Uterus (tissue), 4 donors: ENCODE measurements at places on chromosomes 2 and 18.

DNA sequence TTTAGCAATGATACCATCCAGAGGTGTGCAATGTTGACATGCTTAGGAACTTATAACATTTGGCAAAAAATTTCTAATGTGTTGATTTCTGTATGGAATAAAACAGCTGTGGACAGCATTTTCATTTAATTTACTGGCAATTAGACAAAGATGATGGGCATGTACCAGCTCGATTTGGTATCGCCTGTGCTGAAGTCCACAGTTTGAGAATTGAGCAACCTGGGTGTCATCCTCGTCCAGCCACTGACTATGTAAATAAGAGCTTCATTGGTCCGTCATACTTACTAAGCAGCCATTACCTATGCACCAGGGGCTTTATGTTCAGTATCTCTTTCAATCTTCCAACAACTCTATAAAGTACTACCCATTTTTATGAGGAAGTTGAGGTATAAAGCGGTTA, 24.6 kb upstream of the ACAA2 start:
- no peak for DNase-seq

- DNase-seq, result no peak
Measured at GRCh38 chr2:216084547-216084946, 2.8 kb downstream of the TMEM169 start.

- DNase-seq, result no peak
Measured at GRCh38 chr2:138474100-138474825, 27.3 kb upstream of the SPOPL start.

DNA sequence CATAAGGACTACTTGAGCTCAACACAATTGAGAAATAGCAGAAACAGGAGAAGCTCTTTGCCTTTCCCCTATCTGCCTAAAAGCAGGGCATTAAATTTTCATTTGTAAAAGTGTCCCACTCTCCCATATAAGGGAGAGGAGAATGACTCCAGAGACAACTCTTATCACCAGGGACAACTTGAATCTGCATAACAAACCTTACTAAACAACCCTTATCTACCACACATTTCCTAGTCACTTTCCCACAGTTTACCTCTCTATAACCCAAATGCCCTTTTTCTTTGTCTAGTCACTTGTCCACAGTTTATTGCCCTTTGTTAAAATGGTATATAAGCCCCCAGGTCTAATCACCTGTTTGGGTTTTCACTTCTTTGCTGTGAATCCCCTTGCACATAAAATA, 37.5 kb upstream of the PPM1B start:
- no peak for DNase-seq

DNA sequence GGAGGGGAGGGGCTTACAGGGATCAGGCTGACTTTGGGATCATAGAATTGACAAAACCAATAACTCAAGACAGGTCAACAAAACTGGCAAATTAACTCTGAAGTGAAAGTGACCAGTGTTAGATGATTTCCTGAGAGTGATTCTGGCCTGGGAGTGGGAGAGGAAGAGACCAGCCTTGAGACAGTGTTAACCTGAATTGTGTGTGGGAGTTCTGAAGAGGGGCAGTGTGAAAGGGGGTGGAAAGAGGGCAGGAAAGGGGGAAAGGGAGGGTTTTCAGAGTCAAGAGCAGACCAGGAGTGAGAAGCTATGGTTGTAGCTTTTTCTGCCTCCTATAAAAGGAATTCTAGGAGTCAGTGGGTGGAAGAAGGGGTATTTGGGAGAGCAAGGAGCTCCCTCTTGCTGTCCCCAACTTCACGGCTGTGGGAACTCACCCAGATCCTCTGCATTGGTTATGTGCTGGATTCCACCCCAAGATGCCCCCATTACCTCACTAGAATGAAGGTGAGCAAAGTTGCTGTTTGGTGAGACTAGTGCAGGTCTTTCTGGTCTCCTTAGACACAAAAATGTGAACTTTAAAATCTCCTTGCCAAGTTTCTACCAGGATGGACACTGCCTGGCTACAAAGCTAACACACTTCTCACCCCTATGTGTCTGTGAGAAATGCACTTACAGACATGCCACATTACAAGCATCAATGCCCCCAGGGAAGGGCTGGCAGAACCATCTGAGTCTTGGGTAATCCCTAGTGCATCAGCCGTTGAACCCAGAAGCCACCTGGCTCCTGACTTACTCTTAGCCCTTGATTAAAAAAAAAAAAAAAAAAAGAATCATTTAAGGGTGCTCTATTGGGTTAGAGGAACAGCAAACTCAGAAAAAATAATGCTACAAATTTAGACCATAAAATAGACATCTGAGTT, 61.6 kb downstream of the BMP10 start:
- DNase-seq, result no peak

- DNase-seq, result no peak
Measured at GRCh38 chr2:17058772-17059402, 393.3 kb upstream of the CYRIA start.

DNA sequence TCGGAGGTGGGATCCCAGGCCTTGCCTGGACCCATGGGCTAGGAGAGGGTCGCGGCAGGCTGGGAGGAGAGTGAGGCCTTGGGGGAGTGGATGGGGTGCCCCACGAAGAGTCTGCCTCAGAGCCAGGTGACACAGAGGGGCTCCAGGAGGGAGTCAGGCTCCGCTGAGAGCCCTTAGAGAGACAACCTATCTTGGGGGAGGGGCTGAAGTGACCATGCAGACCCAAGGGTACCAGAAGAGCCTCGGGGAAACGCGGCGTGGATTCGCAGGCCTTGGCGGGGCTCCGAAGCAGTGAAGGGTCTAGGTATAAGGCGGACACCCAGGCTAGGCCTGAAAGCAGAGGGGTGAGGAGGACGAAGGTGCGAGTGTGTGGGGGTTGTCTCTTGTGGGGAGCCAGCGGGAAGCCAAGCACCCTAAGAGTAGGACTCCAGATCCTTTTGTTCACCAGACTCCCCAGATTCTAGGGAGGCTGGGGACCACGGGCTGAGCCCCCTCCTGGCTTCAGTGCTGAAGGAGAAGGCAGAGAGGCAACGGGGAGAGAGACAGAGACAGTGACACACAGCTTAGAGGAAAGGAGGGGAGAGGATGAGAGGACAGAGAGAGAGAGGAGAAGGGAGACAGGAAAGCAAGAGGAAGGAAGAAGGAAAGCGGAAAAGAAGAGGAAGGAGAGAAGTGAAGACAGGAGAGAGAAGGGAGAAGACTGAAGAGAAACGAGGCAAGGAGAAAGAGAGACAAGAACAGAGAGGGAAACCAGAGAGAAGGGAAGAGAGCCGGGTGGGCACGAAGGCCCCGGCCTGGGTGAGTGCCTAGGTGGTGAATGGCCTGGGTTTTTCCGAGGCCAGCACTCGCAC, 1.1 kb upstream of the HOXD11 start:
- DNase-seq, result peak; percentile 50

DNA sequence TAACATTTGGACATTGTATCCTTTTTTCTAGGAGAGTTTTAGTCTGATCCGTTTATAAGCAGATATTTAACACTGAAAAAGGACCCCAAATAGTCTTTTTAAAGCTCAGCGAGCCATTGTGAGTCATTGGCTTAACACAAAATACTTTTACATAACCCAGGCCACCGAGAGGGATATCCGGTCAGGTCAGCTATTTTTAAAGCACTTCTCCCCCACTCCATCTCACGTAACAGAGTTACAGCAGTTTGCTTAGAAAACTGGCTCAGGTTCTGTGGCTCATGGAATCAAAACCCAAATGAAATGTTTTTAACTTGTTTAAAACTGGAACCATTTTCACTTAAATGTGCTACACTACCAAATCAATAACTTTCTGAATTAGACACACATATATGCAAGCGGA, 23.9 kb downstream of the COL4A3 start:
- DNase-seq, result peak; percentile 19

DNA sequence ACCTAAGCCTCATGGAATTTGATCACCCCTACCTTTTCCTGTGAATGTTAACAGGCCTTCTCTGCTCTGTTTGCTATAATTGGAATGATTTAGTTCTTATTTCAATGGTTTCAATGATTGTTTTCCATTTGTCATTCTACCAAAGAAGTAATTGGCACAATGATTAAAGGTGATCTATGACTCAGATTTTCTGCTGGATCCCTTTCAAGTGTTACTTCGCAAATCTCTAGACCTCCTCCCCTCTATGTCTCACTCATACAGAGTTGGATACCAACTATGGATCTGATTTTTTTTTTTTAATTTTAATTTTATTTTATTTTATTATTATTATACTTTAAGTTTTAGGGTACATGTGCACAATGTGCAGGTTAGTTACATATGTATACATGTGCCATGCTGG, 29.6 kb upstream of the FAM117B start:
- no peak for DNase-seq

GRCh38 chr18:45081566-45082181, 401.0 kb downstream of the SETBP1 start:
- no peak for DNase-seq

DNA sequence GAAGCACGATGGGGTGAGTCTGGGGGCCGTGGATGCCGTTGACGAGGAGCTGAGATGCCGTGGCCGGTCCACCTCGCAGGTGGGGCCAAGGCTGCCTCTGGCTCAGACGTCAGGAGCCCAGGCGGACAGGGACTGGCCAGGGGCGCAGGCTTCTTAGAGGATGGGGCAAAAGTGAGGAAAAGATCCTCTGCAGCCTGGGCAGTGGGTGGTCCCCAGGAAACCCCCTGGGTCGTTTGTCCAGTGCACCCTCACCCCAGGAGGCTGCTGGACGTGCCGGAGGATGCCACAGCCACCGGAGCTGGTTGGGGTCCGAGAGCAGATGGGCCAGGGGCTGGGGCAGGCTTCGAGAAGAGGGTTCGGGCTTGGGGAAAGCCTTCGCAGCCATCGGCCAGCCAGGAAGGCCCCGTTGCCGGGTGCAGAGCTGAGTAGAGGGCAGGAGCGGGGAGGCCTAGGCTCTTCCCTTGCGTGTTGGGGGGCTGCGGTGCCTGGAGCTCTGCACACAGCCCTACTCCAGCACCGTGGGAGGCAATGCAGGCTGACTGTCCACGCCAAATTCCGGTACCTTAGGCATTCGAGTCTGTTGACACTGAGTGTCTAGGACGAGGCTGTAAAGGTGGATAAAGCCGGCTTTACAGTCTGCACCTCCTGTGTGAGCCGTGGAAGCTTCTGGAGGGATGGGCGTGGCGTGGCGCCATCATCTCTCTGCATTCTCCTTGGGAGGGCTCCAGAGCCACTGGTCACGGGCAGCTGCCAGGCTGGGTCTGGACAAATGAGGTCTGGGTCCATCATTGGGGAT, 18.8 kb downstream of the GPC1 start:
- no peak for DNase-seq

- no peak for DNase-seq
Measured at GRCh38 chr2:182548031-182548950, 121.5 kb upstream of the PDE1A start.

GRCh38 chr2:13255485-13255884, 538.7 kb downstream of the TRIB2 start:
- DNase-seq, result no peak

DNA sequence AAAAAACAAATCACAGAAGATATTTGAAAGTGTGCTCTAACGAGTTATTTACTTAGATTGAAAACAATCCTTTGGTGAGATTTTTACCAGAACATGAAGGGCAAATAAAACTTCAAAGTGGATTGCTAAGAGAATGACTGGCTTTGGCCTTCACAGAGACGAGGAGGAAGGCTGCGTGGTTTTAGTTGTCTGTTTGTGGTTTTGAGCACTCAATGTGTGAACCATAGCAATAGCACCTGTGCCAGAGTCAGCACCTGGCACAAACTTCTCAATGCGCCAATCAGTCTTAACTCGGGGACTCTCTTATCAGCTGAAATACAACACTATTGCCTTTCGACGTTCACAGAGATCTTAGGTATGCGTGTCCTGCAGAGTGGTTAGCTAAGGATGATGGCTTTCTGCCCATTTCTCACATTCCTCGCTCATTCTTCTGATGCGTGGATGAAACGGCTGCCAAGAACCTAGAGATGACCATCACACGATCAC, 70.0 kb downstream of the MBP start:
- no peak for DNase-seq

DNA sequence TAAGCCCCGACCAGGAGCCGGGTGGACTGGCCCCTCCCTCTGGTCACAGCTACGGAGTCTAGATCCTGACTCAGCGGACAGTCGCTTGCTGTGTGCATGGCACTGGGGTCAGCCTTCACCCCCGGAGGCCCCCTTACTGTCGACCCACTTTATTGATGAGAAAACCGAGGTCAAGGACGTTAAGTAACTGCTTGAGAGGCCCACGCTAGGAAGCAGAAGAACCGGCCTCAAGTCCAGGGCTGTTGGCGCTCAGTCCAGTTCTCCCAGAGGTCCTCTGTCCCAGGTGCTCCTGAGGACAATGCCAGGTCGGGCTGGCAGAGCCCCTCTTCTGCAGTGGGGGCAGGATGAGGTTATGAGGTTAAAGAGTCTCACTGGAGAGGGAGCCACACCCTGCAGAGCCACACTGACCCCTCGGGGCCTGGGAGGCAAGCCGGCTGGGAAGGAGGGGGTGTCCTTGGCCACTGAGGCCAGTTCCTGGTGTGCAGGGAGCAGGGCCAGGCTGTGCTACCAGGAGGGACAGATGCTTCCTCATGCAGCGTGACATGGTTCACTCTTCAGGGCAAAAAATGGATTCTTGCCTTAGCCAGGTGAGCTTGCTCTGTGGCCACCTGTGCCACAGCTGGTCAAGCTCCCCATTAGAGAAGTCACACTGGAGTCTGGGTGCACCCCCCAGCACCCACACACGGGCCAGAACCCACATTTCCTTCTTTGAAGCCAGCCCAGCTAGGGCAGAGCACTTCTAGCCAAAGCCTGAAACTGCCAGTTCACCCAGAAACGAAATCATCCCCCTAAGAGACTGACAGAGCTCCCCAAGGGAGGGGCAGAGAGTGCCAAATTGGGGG, 47.3 kb upstream of the HPCAL1 start:
- no peak for DNase-seq
